ENCODE measurements at places on chromosomes 5 and 9.

GRCh38 chr5:34737731-34738130 lies 81.6 kb downstream of the RAI14 start:
- DNase-seq: no peak

GRCh38 chr5:81068635-81069034 lies 108.5 kb downstream of the RASGRF2 start:
- no peak for DNase-seq

GRCh38 chr5:132480546-132480892 lies 10.1 kb downstream of the IRF1 start:
- DNase-seq: no peak

DNA sequence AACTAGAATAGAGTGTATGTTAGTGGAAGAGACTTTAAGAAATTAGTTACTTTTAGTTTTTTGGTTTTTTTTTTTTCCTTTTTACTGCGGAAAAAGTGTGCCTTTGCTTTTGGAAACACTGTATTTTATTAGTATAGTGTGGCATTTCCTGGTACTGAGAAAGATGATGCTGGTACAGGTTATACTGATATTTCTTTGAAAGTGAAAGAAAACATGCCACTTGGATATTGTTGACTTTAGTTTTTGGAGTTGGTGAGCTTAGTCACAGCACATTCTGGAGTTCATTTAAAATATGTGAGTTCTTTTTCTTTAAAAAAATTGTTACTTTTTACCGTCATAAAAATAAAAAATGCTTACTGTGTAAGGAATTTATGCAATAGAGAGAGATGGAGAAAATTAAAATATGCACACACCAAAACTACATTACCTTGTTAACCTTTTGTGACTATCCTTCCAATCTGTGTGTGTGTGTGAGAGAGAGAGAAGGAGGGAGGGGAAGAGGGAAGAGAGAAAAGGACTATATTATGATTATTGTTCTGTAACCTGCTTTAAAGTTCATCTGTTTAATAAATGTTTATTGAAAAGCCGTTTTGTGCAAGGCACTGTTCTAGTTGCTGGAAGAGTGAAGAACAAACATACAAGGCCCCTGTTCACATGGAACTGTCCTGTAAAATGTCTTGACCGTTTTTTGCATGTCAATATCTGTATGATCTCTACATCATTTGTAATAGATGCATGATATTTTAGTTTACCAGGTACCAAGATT lies 1.9 kb downstream of the UGCG start:
- DNase-seq: no peak

DNA sequence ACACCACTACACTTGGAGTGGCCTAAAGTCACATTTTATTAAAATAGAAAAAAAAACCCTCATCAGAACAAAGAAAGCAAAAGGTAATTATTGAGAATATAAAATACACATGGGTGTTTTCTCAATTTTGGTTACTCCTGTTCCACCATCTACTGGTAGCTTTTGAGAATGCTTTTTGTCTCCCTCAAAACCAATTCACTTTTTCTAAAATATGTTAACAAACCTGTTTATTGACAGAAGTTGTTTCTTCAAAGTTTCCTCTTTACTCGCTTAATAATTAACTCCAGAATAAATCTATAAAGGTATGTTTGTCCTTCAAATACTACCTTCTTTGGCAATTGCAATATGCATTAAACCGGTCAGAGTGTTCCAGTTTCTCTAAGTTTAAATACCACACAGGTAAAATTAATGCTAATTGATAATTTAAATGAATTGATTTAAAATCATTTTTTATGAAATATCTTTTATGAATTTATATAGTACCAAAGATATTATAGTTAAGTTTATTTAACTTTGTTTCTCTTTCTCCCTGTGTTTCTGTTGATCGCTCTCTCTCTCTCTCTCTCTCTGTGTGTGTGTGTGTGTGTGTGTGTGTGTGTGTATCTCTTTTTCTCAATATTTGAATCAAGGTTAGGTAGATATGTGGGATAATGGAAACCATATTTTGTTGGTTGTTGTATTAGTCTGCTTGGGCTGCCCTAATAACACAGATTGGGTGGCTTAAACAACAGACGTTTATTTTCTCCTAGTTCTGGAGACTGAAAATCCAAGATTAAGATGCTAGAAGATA lies 487.4 kb downstream of the PRDM9 start:
- no peak for DNase-seq

GRCh38 chr9:91164724-91165520 lies 196.8 kb downstream of the AUH start:
- peak; percentile 37 for DNase-seq

GRCh38 chr9:130634191-130634768 lies 30.1 kb upstream of the PRDM12 start:
- no peak for DNase-seq

DNA sequence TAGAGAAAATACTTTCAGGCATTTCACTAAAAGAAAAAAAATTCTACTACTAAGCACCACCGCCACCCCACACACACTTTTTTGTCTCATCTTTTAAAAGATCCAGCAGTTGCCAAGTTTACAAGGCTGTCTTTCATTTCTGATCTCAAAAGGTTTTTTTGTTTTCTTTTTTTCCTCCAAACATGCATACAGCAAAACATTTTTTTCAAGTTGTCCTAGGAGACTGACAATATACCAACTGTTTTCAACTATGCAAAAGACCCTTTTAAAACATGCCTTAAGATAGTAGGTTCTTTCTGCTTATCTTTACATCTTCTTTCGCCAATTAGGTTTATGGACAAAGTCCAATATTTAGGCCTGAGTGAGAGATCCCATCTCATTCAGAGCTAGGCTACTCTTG lies 65.2 kb downstream of the HMHB1 start:
- no peak for DNase-seq

GRCh38 chr9:94807556-94807955 lies 81.1 kb downstream of the AOPEP start:
- DNase-seq: no peak

- DNase-seq: no peak
Observed at GRCh38 chr5:35360671-35361070, 130.4 kb upstream of the PRLR start.

DNA sequence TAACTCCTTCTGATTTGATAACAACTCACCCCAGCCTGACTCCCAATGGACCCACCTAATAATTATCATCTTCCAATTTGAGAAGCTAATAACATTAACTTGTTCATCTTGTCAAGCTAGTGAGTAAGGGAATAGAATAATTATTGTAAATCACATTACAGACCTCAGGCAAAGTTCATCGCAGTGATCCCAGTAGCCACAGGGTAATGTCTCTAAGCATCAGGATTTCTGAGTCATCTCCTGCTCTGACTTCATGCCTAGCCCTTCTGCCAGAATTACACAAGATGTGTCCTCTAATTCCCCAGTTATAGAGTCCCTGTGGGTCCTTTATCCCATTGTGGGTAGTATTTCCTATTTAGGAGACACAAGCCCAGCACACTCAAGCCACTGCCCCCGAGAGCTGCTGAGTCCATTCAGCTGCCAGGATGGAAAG lies 365.7 kb downstream of the DEPDC1B start:
- DNase-seq: no peak

GRCh38 chr5:176629853-176630680 lies at the start of the genes EIF4E1B and SNCB:
EIF4E1B (plus strand) TSS chr5:176630675; CDS start chr5:176642788, 12,113 bp downstream.
SNCB (minus strand) TSS chr5:176630534; CDS start chr5:176629654, 880 bp downstream.
- DNase-seq: no peak

DNA sequence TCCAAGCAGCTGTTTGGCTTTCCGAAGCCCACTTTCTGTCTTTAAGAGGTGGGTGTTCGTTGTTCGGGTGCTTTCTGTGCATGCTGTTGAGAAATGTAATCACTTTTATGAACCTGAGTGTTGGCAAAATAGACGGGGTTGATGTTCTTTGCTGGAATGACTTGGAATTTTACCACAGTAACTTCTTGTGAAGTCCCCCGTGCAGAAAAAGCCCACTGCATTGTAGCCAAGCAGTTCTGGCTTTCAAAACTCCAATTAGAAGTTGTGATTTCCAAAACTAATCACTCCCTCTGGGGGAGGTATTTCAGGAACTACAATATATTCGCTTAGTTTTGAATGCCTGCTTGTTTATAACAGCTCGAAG lies 111.1 kb downstream of the PAM start:
- DNase-seq: no peak

GRCh38 chr5:150766251-150766650 lies 7.4 kb upstream of the DCTN4 start:
- no peak for DNase-seq

- DNase-seq: no peak
Observed at GRCh38 chr9:78812665-78813064, 515.7 kb downstream of the PSAT1 start.

GRCh38 chr9:20382460-20383071 lies 239.7 kb downstream of the MLLT3 start:
- DNase-seq: no peak

DNA sequence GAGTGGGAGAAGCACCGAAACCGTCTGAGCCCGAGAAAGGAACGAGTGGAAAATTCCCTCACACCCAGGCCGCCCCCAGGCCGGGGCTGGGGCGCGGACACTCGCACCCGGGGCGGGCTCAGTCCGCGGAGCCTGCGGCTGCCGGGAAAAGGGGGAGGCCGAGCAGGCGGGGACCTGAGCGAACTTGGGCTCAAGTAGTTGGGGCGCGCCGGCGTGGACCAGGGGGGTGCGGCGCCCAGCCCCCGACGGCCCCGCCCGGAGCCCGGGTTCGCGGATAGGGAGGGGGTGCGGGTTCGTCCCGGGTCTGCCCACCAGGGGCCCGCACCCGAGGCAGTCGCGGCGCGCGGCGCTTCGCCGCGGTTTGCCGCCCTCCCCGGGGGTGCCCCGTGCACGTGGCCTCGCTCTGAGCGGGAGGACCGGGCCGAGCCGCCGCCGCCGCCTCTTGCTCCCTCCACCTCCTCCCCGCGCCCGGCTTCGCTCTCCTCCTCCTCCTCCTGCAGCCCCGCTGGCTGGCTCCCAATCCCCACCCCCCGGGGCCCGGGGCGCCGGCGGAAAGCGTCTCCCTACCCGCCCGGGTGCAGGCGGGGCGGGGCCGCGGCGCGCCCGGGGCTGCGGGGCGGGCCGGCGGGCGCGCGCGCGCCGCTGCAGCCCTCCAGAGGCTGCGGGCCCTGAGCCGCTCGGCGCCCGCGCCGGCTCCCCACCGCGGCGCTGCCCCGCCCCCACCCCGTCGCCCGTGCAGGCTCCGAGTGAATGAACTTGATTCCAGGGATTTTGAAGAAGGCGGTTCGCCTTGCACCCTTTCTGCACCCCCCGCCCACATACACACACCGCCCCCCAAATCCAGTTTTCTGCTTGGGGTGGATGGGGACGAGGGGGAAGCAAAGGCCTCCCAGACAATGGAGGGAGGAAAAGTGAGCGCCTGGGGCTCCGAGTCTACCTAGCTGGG lies 1.3 kb upstream of the NFIB start:
- no peak for DNase-seq

GRCh38 chr9:95801797-95802196 lies 73.7 kb upstream of the ERCC6L2 start:
- no peak for DNase-seq

DNA sequence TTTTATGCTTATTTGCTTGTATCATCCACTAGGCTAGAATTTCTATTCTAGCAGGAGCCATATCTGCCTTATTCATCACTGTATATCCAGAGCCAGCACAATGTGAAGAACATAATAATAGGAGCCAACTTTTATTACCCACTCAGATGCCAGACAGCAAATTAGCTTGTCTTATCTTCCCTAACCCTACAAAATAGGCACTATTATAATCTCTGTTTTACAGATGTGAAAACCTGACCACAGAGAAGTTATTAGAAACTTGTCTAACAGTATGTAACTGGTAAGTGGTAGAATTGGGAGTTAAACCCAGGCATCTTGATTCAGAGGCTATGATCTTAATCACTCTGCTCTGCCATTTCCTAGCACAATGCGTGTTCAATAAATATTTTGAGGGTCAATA lies 579.5 kb downstream of the CAAP1 start:
- no peak for DNase-seq

Data from activated CD8-positive, alpha-beta memory T cell treated with anti-CD3 and anti-CD28 coated beads for 1 hour (primary cell).